Lower leg skin (tissue), 4 donors: ENCODE measurements at places on chromosomes 12 and 14.

GRCh38 chr14:93964281-93964680 is 12.1 kb downstream of the ASB2 start:
- DNase-seq = no peak

DNA sequence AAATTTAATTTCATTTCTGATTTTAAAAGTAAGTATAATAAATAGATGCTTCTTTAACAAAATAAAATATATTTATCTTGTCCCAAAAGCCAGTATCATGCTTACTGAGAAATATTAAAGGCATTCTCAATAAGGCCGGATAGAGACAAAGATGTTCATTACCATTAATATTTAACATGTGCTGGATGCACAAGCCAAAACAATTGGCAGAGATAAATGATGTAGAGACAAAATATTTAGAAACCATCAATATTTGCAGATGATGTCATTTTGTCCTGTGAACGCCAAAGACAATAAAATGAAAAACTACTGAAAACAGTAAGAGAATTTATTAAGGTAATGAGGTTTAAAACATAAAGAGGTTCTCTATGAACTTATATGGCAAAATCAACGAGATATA is 313.5 kb downstream of the ITPR2 start:
- no peak for DNase-seq

DNA sequence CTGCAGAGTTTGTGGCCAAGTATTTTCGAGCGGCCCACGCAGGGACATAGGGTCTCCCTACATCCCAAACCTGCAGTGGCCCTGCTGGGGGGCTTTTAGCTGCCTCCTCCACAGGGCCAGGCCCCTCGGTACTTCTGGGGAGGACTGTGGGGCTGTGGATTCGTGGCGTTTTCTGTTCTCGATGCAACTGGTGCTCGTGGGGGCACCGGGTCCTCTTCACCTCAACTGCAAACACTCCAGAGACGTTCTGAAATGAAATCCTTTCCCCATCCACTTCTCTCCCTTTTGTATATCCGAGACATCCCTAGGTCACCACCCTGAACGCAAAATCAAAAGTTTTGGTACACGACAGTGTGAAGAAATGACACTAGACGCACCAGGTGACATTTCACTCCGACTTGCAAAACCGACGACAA is 2.3 kb downstream of the RFX4 start:
- DNase-seq = no peak

GRCh38 chr12:72901685-72902084 is 629.5 kb downstream of the TRHDE start:
- DNase-seq = no peak

DNA sequence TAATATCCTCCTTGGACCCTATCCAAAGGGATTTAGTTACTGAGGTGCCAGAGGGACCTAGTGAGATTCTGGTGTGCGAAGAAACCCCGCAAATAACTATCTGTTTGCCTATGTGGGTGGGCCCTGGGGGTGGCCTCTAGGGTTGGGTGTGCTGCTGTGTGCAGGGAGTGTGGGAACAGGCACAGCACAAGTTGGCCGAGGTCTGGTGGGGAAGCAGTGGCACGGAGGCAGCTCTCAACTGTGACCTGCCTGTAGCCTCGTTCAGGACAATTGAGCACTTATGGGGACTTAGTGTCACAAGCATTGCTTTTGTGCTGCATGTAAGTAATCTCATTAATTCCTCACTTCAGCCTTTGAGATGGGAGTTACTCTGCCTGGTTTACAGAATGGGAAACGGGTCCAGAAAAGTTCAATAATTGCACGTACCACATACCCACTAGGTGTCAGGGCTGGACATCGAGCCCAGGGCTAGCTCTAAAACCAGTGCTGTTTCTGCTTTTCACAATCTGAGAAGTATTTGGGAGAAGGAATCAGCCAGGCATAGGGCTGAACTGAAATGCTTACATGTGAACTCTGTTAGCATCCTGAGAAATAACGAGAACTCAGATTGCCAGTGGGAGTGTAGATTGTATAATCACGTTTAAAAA is 58.8 kb downstream of the TECPR2 start:
- peak; percentile 34 for DNase-seq

GRCh38 chr14:106802413-106803364 is 1276.3 kb downstream of the TMEM121 start:
- no peak for DNase-seq

DNA sequence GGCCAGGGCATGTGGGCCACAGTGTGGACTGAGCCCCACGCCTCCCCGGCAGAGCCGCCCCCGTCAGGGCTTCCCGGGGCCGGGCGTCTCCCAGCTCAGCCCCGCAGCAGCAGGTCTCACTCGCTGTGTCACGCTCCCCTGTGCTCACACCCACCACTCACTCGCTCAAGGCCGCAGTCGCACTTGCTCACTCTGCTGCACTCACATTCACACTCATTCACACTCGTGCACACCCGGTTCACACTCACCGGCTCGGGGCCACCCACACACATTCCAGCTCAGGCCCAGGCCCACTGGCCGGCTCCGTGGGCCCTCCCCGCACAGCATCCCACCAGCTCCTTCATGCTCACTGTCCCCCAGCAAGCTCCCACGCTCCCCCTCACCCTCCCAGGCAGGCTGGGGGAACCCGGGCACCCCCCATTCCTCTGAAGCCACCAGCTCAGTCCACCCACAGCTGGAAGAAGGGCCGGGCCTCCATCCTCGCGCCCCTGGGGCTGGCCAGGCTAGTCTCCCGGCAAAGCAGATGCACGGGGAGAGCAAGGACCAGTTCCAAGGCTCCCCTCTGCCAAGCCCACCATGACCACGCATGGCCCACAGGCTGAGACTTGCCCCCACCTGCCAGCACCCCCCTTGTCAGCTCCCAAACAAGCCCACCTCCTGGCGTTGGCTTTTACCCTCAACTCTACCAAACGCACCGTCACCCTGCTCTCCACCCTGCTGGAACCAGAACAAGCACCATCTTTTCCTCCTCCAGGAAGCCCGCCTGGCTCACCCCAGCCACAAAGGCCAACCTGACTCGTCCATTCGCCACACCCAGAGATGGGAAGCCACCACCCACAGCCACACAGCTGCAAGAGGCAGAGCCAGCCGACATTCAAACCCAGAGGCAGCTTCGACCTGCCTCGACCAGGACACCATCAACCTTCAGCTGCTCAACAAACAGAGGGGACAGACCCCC is 28.0 kb downstream of the NCOR2 start:
- no peak for DNase-seq

DNA sequence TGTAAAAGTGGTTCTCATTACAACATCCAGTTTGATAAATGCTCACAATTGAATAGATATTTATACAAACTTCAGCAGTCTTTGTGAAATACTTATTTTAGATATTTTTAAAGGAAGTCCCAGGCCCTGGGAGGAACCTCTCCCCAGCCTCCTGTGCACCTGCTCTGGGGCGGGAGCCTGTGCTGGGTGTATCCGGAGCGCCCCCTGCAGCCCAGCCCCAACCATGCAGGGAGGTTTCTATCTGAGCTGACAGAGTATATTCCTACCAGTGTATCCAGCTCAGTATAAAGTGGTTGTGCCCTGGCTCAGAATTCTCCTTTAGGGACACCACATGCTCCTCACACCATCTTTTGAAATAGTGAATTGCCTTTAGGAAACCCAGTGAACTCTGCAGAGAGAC is 851.8 kb downstream of the TMEM121 start:
- no peak for DNase-seq

- no peak for DNase-seq
Measured at GRCh38 chr12:94458877-94459727, 565 bp downstream of the CEP83 start.

- DNase-seq = no peak
Measured at GRCh38 chr14:105201925-105202513, 20.9 kb upstream of the NUDT14 start.

GRCh38 chr12:20493934-20494333 is 125.6 kb downstream of the PDE3A start:
- DNase-seq = no peak

- DNase-seq = no peak
Measured at GRCh38 chr12:19196959-19197630, 67.6 kb downstream of the PLEKHA5 start.

DNA sequence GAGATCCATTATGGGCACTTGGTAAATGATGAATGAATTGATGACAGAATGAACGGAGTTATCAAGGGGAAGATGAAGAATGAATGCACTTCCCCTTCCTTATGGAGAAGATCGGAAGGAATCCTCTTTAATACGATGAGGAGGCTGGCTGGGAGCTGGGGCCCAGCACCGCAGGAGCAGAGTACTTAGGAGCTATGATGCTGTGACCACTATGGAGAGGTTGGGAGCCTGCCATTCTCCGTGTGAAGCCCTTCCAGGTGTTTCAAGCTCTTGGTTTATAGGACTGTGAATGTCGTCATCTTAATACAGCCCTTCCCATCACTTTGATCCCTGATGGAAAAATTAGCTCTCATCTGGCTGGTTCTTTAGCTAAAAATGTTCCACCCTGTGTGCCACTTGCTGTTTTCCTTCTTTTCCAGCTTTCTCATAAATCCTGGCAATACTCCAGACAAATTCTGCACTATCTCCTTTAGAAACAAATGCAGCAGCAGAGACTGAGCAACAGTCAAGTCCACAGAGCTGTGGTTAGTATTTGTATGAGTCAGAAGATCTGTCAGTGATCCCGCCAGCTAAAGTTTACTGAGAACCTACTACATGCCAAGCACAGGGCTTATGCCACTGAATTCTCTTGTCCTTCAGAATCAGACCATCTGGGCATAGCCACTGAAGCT is 263.1 kb upstream of the CRY1 start:
- no peak for DNase-seq

DNA sequence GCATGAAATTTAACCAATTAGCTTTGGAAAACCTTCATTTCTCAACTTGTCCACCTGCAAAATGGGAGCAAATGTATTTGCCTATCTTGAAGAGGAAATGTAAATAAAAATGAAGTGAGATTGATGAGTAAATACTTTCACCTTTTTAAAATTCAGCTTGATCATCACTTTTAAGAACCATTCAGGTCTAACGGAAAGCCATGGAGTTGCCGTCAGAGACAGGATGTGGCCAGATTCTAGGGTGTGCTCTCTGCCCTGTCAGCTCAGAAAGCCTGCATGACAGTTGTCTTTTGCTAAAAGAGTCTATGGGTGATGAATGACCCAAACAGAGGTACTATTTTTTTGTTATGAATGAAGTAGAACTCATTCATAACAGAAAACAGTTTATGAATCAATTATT is 104.3 kb upstream of the SLC35F4 start:
- no peak for DNase-seq

DNA sequence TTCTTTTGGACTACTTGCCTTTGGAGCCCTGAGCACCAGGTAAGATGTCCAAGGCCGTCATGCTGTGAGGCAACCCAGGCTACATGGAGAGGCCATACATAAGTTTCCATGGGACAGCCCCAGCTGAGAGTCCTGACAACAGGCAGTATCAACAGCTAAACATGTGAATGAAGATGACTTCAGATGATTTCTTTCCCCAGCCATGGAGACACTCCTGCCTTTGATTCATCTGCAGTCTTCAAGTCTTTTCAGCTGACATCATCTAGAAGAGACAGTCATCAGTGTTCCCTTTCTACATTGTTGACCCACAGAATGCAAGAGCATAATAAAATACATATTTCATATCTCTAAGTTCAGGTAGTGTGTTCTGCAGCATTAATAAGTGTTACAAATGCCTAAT is 398.7 kb downstream of the BTG1 start:
- DNase-seq = no peak

DNA sequence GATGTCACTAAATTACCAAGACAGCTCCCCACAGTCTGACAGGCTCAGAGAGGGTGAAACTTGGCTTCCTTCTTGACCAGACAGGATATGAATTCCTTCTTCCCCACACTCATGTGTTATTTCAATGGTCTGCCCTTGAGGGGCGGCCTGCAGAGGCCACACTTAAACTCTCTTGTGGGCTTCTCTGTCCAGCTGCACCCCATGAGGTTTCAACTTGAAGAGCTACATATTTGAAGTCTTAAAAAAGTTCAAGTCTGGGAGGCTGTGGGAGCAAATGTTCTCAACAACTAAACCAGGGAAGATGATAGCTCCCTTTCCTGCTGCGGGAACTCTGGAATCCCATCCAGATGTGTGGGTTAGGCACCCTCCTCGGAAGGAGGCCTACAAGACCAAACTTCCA is 98.3 kb downstream of the TTC7B start:
- no peak for DNase-seq

DNA sequence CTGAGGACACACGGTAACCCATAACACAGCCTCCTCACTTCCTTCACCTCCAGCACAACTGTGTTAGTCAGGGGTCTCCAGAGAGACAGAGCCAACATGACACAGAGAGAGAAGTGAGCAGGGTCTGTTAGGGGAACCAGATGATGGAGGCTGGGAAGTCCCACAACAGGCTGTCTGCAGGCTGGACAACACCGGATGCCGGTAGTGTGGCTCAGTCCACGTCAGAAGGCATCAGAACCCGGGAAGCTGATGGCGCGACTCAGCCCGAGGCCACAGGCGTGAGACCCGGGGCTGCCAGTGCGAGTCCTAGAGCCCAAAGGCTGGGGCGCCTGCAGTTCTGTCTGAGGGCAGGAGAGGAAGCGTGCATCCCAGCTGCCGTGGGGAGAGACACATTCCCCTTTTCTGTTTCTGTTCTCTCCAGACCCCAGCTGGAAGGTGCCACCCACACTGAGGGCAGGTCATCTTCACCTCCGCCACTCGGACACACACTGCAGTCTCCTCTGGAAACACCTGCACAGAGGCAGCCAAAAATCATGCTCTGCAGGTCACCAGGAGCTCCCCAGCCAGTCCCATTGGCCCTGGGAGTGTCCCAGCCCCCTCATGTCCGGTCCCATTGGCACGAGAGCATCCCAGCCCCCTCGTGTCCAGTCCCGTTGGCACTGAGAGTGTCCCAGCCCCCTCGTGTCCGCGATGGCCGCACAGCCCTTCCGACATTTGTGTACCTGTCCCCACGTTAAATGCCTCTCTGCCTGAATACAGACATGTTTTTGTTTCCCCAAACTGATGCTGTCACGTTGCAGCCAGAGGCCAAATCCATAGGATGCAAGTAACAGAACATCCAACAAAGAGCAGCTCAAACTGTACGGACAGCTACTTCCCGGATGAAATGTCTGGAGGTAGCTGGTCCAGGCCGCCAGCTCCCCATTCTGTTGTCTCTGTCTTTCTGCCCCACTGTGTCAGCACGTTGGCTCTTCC is 7.9 kb upstream of the FBRSL1 start:
- no peak for DNase-seq

DNA sequence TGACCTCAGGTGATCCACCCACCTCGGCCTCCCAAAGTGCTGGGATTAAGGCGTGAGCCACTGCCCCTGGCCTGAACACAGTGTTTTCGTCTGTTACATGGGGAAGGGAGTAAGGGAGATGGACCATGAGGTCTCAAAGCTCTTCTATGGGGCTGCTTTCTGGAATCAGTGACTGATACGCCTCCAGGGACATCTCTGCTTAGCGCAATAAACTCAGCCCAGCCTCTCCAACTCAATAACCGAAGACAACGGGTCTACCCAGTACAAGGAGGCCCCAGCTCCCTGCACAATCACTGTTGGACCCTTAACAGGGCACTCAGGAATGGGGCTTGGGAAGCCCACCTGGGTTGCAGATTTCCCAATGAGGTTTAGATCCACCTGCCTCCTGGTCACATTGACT is 42.6 kb upstream of the CHGA start:
- no peak for DNase-seq

GRCh38 chr12:49808686-49809380 is 19.4 kb downstream of the NCKAP5L start:
- DNase-seq = peak; percentile 80

GRCh38 chr12:105841840-105842239 is 296.9 kb downstream of the NUAK1 start:
- DNase-seq = no peak

- DNase-seq = no peak
Measured at GRCh38 chr12:13576935-13577500, 380.5 kb downstream of the EMP1 start.
